ENCODE measurements at places on chromosomes 2 and 18.

GRCh38 chr2:48070415-48070814 is 164.1 kb upstream of the FBXO11 start:
- DNase-seq = no peak

GRCh38 chr18:48075707-48076093 is 145.2 kb upstream of the SMAD2 start:
- no peak for DNase-seq

GRCh38 chr2:36497570-36498163 is 100.3 kb downstream of the FEZ2 start:
- DNase-seq = no peak

- DNase-seq = no peak
Measured at GRCh38 chr2:176246331-176246730, 22.9 kb upstream of the MTX2 start.

DNA sequence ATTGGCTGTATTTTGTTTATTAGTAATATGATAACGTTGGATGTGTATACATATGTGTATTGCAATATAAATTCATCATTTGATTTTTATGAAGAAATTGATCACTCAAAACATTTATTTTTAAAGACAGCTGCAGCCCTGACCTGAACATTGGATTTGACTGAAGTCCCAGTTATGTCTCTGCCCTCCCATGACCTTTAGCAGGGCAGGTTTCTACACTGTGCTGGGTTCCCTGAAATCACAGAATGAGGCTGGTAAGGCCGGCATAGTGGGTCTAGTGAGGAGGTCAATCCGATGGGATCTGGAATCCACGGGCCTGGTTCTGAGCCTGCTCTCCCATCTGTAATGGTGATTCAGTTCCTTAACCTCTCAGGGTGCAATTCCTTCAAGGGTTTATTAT is 22.0 kb downstream of the SPP2 start:
- no peak for DNase-seq

GRCh38 chr2:97784953-97785352 is 71.6 kb downstream of the ZAP70 start:
- no peak for DNase-seq

DNA sequence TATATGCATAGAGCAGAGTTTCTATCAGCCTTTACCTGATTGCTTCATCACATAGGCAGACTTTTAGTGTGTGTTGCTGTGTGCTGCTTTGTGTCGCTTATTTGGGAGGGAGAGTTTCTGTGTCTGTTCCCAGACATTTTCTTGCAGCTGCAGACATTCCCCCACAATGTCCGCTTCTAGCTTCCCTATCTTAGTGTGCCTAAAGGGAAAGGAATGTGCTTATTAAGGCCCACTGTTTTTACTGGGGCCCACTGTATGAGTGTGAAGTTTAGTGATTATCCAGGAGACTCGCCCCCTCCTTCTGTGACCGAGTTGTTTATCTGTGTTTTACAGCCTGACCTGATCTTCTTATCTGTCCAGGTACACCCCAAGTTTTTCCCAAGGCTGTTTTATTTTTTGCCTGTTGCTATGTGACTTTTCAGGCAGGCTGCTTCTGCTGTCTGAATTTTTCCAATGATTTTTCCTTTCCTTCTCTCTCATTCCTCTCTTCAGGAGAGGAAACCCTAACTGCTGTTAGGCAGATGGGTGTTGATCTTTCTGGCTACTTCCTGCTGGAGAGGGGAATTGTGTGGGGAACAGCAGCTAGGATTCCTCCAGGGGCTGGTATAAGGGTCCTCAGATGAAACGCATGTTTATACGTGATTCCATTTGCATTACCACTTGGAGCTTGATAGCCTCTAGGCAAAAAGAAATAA is 47.6 kb downstream of the STK17B start:
- no peak for DNase-seq

DNA sequence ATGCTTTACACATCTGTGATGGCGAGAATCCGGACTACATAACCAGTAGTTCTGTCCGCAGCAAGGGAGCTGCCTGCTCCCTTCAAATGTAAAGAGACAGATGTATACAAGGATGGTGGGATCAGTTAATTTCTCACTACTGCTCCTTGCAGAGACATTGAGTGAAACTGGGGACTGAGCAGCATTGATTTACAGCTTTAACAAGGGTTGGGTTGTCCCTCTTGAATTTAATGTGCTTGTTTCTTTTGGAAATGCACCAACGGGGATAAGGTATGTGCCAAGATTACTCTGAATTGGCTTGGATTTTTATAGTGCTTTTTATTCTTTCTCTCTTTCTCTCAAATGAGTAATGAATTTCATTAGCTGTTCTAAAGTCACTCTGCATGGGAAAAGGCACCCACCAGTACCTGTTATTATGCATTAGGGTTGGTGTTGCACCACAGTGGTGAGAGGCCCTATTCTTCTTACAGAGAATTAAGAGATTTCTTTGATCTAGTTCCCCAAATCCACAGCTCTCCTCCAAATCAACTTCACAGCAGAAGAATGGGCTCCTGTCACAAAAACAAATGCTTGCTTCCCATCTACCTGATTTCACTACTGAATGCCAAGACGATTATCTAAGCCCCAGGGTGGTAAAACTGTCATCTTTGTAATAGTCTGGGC is 107.6 kb downstream of the DOCK10 start:
- no peak for DNase-seq

DNA sequence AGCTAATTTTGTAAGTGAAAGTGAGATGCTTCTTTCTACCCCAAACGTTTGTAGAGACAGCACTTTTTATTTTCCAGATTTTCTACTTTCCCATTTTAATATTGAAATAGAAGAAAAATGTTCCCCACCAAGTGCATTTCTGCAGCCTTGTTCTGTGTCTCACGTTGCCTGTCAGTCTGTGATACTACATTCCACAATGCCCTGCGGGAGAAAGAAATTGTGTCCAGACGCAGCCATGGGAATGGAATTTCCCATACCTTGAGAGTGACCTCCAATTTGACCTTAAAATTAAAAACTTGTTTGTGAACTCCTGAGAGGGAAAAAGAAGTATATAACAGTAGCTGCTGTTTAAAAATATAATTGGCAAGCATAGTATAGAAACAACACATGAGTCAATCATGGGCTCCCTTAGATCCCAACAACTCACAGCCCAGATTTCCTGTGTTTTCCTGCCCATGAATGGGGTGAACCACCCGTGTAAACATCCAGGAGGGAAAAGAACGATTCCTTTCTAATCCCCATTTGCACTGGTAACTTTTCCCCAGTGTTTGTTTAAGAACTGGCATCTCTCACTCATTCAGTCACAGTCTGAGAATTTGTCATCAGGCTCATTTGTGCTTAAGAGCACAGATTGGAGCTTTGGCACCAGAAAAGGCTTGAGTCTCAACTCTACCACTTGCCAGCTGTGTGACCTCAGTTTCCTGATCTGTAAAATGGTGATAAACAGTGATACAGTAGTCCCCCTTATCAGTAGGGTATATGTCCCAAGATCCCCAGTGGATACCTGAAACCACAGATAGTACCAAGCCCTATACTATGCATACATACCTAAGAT is 166.1 kb upstream of the ZNF521 start:
- DNase-seq = no peak

GRCh38 chr2:218145124-218145523 is 19.3 kb downstream of the CXCR2 start:
- no peak for DNase-seq

DNA sequence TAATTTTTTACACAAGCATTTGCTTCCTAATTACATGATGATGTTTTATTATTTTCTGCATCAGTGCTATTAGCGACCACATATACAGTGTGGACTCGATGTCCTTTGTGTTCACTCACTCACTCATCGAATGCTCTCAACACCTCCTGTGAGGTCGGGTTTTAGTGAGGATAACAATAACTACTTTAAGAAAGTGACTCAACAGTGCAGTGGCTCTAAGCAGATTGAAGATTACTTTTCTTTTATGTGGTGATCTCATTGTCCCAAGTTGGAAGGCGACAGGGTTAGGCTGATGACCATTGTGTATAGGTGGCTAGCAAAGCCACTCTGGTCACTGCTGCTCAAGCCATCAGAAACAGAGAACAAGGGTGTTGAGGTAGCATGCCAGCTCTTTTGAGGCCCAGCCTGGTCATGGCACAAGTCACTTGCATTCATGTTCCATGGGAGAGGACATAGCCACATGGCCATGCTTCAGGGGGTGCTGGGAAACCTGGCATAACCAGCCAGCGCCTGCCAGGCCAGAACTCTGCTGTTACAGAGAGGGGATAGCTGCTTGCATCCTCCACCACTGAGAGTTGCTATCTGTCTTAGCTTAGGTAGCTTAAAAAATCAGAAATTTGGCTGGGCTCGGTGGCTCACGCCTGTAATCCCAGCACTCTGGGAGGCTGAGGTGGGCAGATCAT is 60.4 kb downstream of the PDCL3 start:
- no peak for DNase-seq

DNA sequence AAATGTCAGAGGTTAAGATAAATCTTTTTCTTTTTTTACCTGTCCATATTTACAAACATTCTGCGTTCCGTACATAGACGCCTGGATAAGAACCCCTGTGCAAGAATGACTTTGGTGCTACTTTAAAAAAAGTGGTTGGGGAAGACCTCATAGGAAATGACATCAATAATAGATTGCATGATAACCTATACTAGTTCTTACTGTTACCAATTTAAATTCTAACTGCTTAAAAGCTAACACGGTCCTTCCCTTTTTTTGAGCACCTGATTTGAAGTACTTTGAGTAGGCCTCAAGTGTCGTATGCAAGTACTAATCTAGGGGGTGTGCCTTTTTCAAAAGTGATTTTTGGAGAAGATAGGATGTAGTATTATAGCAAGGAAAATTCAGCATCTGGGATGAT is 2.1 kb downstream of the SLC39A10 start:
- DNase-seq = no peak

- no peak for DNase-seq
Measured at GRCh38 chr18:6590326-6590725, 139.2 kb upstream of the ARHGAP28 start.

- peak; percentile 9 for DNase-seq
Measured at GRCh38 chr2:44836174-44836573, 105.3 kb upstream of the SIX3 start.

GRCh38 chr2:152432206-152432653 is 97.3 kb downstream of the FMNL2 start:
- no peak for DNase-seq

GRCh38 chr2:170512266-170512665 is 202.9 kb upstream of the SP5 start:
- no peak for DNase-seq

DNA sequence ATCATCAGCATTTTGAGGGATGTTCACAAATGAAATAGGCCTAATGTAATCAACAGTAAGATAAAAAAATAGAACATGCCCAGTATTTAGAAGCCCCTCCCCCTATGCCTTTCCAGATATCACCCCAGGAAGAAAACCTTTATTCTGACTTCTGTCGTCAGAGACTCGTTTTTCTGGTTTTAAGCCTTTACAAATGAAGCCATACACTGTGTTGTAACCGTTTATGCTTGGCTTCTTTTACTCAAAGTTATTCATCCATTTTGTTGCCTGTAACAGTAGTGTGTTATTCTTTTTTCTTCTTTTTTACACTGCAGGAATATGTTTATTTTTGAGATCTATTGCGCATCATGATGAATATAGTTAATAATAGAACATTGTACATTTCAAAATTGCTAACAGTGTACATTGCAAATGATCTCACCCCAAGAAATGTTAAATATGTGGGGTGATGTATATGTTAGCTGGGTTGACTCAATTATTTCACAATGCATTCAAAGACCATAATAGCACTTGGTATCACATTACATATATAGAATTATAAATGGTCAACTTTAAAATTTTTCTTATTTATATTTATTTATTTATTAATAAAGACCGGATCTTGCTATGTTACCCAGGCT is 28.1 kb upstream of the PNPT1 start:
- DNase-seq = no peak

- DNase-seq = no peak
Measured at GRCh38 chr2:139031722-139032121, 251.5 kb upstream of the NXPH2 start.

DNA sequence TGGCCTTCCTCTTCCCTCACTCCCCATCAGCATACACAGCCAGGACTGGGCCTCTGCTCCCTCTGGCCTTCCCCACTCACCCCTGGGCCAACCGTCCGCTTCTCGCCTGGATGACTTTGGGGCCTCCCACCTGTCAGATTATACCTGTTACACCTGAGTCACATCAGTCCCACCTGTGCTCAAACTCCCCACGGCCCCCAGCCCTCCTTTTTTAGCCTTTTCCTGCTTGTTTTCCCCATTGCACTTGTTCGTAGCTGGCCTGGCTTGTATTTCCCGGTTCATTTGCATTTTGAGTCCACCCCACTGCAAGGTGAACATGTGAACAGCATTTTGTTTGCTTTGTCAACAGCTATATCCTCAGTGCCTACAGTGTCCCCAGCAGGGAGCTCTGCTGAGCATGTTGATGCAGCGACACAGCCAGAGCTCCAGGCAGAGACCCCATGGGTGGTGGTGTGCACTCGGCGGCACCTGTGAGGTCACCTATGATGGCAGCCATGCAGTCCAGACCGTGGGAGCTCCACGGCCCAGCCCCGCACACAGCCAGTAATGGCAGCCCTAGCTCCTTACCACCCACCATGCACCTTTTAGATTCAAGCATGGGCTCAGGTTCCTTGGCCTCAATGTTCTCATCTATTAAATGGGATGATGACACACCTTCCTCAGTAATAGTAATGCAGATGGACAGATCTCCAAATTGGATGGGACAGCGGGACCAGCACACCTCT is 276.4 kb upstream of the HS6ST1 start:
- DNase-seq = no peak

DNA sequence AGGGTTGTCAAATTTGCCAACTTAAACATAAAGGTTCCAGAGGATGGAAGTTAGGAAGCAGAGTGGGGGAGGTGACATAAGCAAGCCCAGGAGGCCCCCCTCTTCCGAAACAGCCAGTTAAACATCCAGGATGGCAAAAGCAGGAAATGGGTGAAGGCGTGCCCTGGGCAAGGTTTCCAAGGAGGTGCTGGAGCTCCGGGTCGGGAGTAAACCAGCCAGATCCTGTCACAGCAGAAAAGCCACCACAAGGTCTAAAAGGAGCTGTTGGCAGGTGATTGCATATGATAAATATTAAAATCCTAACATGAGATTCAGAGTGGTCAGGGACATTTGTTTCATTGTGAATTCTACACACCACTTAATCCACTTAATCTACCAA is 572.2 kb upstream of the SALL3 start:
- no peak for DNase-seq

- no peak for DNase-seq
Measured at GRCh38 chr18:80259610-80260009, 12.3 kb upstream of the PARD6G start.

DNA sequence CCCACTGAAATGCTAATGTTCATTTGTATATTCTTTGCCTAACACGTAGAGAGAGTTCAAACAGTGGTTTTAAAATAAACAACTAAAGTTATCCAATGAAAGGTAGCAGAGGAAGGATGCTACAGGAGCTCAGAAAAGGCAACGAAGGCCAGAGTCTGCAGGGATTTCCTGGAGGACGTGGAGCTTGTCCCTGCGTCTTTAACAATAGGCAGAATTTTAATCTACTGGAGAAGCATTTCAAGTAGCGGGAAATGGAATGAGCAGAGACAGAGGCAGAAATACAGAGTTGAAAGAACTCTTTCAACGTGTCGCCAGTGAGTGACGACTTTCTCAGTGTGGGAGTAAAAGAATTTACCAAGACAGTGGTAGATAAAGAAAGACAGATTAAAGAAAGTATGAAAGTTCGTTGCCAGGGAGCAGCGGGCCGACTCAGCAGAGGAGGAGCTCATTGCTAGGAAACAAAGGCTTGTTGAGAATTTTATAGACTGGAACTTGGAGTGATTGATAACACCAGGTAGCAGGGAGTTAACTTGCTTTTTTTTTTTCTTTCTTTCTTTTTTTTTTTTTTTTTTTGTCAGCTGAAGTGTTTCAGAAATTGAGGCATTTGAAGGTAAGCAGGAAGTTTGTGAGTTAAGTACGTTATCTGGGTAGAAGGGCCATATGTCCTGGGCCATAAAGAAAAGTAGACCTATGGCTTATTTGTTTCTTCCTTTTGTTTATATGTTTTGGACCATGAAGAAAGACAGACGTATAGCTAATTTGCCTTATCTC is 625 bp upstream of the NBAS start:
- no peak for DNase-seq

Measured in stimulated activated CD4-positive, alpha-beta T cell treated with anti-CD3 and anti-CD28 coated beads, Interleukin-1b, Interleukin-23, amount 100 ng/mL, for 24 hours (primary cell).